DMS153 (cell line): ENCODE measurements at places on chromosomes 16 and 17.
A peak's percentile ranks its signal among the peaks of the same experiment; 100 is the strongest.

DNA sequence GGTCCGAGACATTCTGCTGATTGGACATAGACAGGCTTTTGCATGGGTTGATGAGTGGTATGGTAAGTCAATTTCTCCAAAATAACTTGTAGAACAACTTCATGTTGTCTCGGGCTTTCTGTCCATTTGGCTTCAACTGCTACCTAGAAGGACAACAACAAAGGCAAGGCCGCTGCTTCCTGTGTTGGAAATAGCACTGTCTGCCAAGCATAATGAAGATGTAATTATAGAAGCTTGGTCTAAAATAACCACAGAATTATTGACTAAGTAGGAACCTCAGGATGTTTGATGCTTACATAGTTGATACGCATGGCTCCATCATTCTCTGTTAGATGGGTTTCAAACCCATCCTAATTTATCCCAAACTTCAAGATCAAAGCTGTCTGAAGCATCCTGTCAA is 42.3 kb upstream of the NOL11 start:
- no peak for DNase-seq

- no peak for DNase-seq
Measured at GRCh38 chr17:47738178-47738577, 5.1 kb downstream of the TBX21 start.

DNA sequence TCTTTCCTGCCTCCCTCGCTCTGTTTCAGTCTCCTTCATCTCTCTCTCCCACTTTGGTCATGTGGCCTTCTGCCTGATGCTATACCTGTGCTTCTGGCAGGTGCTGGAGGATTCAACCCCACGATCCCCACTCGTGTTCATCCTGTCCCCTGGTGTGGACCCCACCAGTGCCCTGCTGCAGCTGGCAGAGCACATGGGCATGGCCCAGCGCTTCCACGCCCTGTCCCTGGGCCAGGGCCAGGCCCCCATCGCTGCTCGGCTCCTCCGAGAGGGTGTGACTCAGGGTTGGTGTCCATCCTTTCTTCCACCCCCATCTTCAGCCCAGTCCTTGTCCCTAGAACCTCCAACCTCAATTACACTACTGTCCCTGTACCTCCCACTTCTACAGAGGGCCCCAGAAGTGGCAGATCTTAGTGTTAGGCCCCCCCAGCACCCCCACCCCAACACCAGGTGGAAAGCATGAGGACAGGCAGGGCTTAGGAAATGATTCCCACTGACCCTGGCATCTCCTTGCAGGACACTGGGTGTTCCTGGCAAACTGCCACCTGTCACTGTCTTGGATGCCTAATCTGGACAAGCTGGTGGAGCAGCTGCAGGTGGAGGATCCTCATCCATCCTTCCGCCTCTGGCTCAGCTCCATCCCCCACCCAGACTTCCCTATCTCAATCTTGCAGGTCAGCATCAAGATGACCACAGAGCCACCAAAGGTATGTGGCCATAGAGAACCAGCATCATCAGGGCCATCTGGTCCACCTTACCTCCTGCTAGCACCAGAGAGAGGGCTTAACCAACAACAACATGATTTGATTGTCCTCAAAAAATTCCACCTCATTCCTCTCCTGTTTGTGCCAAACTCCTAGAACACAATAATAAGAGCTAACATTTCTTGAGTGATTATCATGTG is 9.7 kb upstream of the KDM6B start:
- DNase-seq, result no peak

DNA sequence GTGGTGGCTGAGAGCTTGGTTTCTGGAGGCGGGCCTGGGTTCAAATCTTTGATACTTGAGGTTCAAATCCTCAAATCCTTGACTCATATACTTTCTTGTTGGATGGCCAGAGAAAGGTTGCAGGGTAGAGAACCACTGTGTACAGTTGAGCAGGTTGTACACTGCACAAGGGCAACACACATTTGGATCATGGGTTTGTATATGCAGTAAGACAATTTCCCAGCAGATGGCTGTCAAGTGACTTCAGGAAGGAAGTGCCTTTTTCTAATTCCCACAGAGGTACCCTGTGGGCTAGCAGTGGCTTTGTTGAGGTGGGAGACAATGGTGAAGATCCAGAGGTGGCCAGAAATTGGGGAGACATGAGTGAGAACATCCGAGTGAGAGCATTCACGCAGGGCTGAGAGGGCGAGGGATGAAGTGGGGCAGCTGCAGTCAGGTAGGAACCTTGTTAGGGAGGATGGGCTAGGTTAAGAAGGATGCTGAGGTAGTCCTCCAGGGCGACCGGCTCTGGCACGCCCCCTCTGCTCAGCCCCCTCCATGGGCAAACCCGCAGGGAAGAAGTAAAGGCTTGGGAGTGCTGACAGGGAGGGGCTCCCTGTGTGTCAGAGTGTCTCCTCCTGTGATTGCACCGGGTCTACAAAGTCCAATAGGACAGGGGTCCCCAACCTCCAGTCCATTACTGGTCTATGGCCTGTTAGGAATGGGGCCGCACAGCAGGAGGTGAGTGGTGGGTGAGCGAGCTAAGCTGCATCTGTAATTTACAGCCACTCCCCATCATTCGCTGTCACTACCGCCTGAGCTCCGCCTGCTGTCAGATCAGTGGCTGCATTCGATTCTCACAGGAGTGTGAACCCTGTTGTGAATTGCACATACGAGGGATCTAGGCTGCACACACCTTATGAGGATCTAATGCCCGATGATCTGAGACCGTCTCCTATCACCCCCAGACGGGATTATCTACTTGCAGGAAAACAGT is 2.7 kb downstream of the C16orf89 start:
- peak; percentile 5 for DNase-seq

GRCh38 chr17:34820922-34821321 is 140.3 kb downstream of the CCT6B start:
- DNase-seq, result peak; percentile 18

DNA sequence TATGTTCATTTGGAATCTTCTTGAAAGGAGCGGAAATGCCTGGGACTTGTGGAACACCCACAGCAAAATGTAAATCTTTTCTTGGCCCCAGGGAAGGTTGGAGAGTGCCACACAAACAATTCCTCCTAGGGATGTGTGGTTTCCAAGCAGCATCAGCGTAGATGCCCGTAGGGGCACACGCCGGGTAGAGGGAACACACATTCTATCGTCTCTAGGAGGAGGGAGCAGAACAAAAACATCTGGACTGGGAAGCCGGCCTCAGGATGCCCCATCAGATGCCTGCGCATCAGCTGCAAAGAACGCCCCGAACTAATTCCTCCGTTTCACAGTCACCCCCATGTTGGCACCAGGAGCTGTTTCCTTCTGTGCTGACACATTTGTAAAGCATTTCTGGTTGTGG is 357.9 kb upstream of the ZFHX3 start:
- DNase-seq, result no peak

DNA sequence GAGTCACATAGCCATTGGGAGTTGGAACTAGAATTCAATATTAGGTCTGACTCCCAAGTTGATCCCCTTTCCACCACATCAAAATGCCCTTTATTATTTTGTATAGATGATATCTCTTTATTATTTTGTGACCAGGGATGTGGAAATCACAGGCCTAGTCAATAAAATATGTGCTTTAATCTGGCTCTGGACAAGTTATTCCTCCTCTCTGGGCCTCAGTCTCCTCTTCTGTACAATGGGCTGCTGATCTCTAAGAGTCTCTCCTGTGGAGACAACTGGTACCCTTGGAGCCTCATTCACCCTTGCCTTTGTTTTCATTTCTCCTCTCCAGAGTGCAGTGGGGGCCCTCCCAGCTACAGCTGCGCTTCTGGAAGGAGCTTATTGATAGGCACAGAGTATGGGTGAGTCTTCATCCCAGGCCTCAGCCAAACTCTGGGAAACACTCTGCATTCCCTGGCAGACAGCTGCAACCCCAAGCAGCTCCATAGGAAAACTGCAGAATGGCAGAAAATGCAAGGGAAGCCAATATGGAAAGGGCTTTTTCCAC is 4.3 kb upstream of the ABAT start:
- no peak for DNase-seq

DNA sequence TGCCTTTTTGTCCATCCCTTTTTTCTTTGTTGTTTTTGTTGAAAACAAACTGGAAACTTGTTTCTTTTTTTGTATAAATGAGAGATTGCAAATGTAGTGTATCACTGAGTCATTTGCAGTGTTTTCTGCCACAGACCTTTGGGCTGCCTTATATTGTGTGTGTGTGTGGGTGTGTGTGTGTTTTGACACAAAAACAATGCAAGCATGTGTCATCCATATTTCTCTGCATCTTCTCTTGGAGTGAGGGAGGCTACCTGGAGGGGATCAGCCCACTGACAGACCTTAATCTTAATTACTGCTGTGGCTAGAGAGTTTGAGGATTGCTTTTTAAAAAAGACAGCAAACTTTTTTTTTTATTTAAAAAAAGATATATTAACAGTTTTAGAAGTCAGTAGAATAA is 4.9 kb downstream of the SOX9 start:
- DNase-seq, result no peak

GRCh38 chr16:71916397-71916920 is 21.1 kb downstream of the IST1 start:
- DNase-seq, result no peak

- DNase-seq, result no peak
Measured at GRCh38 chr17:17965152-17965721, 7.0 kb downstream of the TOM1L2 start.

GRCh38 chr17:4005296-4006164 is 41.3 kb upstream of the ATP2A3 start:
- no peak for DNase-seq

DNA sequence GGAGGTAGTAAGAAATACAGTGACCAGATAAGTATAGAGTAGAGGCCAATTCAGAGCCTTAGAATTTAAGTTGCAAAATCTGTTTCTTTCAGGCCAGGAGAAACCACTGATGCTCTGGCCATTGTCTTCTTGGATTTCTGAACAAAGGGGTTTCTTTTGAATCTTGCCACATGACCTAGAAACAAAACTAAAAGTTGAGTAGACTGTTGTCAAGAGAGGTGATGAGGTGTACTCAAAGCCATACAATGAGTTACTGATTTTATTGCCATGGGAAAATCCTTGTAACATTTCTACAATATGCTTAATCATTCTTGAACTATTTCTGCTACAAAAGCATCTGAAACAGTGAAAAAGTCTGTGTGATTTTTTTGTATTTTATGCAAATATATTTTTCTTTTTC is 881.3 kb downstream of the CDH11 start:
- DNase-seq, result no peak

DNA sequence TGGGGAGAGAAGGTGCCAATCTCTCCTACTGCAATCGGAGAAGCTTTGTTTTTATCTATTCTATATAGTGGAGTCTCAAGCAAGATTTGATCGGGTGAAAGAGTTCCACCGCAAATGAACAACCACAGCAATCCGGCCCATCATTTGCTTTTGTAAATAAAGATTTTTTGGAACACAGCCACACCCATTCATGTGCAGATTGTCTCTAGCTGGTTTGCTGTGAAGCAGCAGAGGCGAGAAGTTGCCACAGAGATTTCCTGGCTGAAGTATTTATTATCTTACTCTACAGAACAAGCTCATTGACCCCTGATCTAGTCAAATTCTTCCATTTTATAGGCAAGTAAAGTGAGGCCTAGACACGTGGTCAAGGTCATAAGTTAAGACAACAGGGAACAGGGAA is 195.5 kb upstream of the TNRC6C start:
- DNase-seq, result no peak

- DNase-seq, result no peak
Measured at GRCh38 chr17:29588562-29589411, 661 bp downstream of the GIT1 start.

DNA sequence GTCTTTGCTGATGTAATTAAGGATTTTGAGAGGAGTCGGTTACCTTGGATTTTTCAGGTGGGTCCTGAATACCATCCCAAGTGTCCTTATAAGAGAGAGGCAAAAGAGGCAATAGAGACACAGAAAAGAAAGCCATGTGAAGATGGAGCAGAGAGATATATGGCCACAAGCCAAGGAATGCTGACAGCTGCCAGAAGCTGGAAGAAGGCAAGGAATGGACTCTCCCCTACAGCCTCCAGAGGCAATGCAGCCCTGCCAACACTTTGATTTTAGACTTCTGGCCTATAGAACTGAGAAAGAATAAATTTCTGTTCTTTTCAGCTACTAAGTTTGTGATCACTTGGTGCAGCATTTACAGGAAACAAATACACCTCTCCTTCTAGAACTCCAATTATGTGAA is 8.2 kb upstream of the RNFT1 start:
- no peak for DNase-seq
